Stimulated activated CD8-positive, alpha-beta memory T cell treated with anti-CD3 and anti-CD28 coated beads, Interleukin-4, amount 100 ng/mL, for 1 hour (primary cell): ENCODE measurements at places on chromosomes 11 and 22.

- DNase-seq: no peak
Measured at GRCh38 chr11:70471254-70471653, 72.9 kb downstream of the CTTN start.

DNA sequence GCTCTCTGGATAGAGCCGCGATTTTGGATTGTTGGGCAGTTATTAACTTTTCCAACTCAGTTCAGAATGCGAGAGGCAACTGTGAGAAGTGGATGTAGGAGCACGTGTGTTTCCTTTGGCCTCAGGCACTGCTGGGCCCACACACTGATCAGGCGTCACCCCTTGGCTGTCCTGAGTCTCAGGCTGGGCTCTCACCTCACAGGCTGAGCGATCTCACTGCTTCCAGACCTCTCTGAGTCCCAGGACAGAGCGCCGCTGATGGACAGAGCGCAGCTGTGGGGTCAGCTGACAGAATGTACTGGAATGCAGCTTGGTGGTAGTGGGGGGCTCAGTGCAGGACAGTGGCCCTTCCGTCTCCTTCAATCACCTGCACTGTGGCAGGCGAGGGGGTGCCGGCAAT is 516.2 kb downstream of the TBC1D22A start:
- DNase-seq: no peak

GRCh38 chr11:77127920-77128691 is at the start of gene MYO7A:
Gene MYO7A (plus strand): TSS chr11:77128246. CDS start chr11:77130635, 2,389 bp downstream.
- no peak for DNase-seq

DNA sequence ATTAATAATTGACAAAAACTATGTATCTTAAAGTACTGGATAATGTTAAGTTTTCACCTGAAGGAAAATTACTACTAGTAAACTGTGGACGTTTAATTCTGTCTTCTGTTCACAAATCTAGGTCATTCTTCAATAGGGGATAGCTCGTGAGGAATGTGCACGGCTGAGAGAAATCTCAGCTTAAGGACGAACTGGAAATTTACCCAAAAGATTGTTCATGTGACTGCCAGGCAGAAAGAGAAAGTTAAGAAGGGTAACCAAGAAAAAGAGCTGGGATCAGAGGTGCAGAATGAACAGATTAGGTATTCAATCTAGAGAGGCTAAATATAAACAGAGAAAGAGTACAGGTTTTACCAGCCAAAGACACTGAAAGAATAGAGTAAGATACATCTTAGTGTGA is 245.3 kb downstream of the CASP12 start:
- no peak for DNase-seq

GRCh38 chr11:130128626-130129025 is 31.0 kb upstream of the ST14 start:
- no peak for DNase-seq

GRCh38 chr22:45422237-45422983 is 8.9 kb downstream of the RIBC2 start:
- no peak for DNase-seq

GRCh38 chr22:16789860-16790493 is 35.2 kb downstream of the XKR3 start:
- no peak for DNase-seq
